ENCODE measurements at places on chromosomes 5 and 9.

- DNase-seq = no peak
These were observed 339.1 kb downstream of the NFIB start for GRCh38 chr9:13974891-13975290.

DNA sequence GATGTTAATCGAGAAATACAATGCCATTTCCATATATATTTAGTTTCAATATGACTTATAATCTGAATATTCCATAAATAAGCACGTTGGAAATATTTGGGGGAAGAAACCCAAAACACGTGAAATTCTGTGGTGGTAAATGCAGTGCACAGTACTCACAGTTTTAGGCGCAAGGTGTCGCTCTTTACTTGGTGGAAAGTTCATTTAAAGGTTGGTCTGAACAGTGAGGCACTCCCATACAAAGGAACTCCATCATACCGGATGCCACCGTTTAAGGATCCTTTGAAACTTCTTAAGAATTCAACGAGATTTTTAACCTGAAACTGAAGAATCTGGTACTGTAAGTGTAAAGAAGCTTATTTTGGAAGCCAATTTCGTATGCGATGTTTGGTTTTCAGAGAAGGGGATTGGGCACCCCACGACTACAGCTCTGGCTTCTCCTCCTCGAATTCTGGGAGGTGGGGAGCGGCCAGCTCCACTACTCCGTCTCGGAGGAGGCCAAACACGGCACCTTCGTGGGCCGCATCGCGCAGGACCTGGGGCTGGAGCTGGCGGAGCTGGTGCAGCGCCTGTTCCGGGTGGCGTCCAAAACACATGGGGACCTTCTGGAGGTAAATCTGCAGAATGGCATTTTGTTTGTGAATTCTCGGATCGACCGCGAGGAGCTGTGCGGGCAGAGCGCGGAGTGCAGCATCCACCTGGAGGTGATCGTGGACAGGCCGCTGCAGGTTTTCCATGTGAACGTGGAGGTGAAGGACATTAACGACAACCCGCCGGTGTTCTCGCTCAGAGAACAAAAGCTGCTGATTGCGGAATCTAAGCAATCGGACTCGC lies at the start of gene PCDHA11:
PCDHA11 (plus strand) TSS at position 237 of the 834 bp plus-strand sequence; CDS start at position 384, 147 bp downstream.
- no peak for DNase-seq

- DNase-seq = no peak
These were observed 14.1 kb downstream of the SEMA4D start for GRCh38 chr9:89483592-89484474.

DNA sequence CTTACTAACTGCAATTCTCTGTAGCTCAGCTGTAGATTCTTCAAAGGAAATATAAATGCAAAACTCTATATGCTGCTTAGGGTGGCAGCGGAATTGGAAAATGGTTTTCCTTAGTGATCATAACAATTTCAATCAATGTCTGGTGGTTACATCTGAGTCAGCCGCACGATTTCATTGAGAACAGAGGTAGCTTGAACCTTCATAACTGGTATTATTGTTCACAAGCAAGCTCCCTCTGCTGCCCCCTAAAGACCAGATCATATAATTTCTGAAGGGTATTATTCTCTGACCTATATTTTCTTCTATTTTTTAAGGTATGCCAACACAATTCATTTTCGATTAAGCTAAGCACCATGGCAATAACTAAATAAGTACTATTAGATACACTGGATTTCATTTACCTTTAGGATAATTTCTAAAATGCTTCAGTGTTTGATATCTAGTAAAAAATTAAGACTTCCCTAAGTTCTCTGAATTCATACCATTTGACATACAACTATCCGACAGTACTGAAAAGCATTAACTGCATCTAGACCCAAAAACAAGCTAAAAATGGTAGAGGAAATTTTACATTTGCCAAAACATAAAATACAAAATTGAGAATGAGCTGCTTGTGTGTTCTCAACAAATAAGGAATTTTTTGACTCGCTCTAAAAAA lies 181.1 kb upstream of the SPEF2 start:
- DNase-seq = peak; percentile 38

DNA sequence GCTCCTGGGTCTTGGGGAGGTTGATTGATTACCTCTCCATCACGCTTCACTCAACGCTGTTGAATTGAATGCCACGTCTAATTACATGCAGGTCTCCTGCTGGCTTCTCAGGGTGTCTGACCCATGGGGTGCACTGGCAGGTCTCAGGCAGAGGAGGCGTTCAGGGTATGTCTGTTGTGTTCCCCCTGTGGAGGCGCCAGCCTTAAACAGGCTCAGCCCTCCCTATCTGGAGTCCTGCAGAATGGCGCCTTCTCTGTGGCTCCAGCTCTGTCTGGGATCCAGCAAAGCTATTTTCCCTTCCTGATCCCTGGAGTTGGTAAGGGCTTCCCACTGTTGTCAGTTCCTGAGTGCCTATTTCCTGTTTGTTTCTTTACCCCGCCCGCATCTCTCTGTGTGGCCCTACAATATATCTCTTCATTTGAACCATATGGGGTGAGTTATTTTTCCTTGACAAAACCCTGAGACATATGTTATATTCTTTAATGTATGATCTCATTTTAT lies 150.0 kb downstream of the NTRK2 start:
- no peak for DNase-seq

Data from fibroblast of skin of right biceps (primary cell).